ENCODE measurements at places on chromosomes 1 and 21.

- DNase-seq, result no peak
Observed at GRCh38 chr1:116911188-116911553, 1.5 kb downstream of the PTGFRN start.

GRCh38 chr1:34283142-34283541, 106.4 kb downstream of the C1orf94 start:
- DNase-seq, result no peak

GRCh38 chr1:159282118-159282517, 20.0 kb upstream of the FCER1A start:
- DNase-seq, result no peak

- DNase-seq, result no peak
Observed at GRCh38 chr1:214039394-214040018, 51.7 kb downstream of the PROX1 start.

DNA sequence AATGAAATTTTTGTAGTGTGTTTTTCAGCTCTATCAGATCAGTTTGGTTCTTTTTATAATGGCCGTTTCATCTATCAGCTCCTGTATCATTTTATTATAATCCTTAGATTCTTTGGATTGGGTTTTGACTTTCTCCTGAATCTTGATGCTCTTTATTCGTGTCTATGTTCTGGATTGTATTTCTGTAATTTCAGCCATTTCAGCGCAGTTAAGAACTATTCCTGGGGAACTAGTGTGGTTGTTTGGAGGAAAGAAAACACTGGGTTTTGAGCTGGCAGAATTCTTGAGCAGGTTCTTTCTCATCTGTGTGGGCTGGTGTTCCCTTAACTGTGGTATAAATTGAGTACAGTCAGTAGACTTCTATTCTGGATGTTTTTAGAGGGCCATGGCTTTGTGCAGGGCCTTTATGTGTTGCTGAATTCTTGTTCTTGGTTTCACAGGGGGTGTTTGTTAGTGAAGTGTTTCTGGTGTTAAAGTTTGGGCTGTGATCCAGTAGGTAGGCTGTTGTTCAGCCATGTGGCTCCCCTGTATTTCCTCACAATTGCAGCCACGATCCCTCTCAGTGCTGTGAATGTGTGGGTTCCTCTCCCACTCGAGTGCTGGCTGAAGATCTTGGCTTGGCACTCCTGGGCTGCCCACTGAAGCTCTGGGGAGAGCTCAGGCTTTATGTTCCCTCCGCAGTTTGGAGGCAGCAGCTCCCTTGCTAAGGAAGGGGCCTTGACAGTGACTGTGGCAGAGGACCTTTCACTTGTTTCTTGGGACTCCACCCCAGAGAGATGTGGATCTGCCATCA, 56.0 kb upstream of the CCDC190 start:
- no peak for DNase-seq

DNA sequence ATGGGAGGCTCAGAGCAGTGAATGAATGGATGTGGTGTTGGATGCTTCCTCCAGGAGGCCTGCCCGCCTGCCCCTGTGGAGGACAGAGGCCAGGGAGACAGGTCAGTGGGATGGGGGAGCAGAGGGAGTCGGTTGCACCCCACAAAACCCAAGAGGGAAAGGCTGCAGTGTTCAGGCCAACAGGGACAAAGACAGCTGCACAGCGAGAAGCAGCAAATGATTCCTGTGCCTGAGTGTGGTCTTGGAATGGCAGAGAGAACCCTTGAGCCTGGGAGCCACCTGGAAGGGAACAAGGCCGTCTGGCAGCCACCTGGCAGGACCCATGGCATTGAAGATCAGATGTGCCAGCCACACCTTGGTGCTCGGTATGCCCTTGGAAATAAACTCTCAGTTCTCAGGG, 8.1 kb downstream of the TFF3 start:
- DNase-seq, result no peak

GRCh38 chr1:101308935-101309333, 72.1 kb downstream of the S1PR1 start:
- DNase-seq, result no peak

GRCh38 chr21:34582506-34583150, 32.3 kb downstream of the RCAN1 start:
- no peak for DNase-seq

- no peak for DNase-seq
Observed at GRCh38 chr1:92922356-92923035, 38.8 kb downstream of the DIPK1A start.

DNA sequence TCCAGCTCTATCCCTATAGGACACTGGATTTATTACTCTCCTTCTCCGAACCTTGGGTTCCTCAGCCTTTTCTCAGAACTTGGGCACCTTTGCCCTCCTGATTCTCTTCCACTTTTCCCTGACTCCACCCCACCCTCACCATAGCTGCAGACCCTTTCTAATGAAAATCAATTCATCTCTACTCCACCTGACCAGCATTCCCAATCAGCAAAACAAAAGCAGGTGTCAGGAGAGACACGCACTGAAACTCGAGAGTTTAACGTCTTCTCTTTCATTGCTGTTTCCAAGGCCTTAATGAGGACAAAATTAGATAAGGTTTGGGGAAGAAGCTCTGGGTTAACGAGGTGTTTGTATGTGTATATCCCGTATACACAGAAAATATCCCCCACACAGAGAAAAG, 208.8 kb downstream of the PLPP3 start:
- no peak for DNase-seq

- no peak for DNase-seq
Observed at GRCh38 chr1:160284220-160284781, 632 bp downstream of the PEX19 start.

DNA sequence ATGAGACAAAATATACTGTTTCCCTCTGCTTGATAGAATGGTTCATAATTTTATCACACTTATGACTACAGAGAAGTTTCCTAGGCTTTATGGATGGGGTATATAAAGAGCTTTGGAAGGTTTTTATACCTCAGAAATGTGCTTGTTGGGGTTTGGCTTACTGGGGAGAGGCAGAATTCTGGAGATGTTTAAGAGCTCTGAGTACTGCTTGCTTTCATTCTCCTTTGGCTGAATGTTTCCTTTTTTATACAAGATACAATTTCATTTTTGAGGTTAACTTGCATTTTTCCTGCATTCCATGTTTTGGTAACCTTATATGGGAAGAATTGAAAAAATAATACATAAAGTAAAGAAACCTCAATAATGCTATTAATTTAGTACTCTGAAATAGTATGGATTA, 157.7 kb upstream of the COL11A1 start:
- no peak for DNase-seq

- no peak for DNase-seq
Observed at GRCh38 chr1:244874974-244875579, 10.7 kb upstream of the HNRNPU start.

DNA sequence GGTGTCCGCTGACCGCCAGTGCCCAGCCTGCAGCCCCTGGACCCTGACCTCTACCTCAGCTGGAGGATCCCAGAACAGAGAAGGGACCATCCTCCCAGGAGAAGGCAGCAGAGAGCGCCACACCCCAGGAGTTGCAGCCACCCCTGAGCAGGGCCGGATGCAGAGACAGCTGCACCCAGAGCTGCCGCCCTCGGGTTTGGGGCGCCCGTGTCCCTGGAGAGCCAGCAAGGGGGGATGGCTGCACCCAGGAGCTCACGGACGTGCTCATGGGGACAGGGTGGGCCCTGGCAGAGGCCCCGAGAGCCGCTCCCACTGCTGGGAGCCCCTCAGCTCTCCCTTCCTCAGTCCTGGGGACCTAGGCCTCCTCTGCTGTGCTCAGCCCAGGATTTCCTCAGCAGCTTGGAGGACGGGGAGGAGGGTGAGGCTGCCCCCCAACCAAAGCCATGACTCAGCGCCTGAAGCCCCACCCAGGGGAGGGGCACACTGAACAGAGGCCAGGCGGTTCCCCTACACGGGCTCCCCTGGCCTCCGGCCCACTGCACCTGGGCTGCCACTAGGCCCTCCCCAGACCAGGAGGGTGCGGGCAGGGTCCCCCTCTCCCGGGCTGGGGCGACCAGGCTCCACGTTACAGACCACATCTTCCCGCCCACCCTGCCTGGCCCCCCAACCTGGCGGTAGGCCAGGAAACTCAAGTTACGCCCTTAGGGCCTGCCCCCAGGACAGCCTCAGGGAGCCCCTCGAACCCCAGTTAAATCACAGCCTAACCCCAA, 2.2 kb downstream of the ACAP3 start:
- peak; percentile 63 for DNase-seq

GRCh38 chr1:30299393-30299792, 424.0 kb downstream of the MATN1 start:
- DNase-seq, result no peak

DNA sequence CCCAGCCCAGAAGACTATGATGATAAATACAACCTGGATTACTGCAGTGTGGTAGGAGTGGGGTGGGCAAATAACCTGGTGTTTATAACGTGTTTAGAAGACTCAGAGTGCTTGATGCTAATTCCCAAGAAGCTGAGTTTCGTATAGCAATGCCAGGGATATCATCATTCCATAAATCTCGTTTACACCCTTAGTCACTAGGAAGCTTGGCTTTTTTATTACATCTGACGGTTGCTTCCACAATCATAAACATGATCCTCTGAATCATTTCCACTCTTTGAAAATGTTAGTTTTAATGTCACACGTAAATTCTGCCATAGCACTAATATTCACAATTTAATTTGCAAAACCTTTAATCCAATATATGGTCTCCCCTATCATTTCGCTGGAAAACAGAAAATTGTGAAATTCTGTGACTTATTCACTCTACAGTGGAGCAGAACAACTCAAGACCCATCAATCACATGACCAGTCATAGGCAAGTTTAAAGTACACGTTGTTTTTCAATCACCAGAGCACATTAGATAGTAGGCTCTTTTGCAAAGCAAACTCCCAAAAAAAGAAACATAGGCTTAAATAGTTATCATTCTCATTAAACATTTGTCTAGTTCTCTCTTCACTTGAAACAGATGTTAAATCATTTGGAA, 321.0 kb downstream of the LTN1 start:
- DNase-seq, result no peak

DNA sequence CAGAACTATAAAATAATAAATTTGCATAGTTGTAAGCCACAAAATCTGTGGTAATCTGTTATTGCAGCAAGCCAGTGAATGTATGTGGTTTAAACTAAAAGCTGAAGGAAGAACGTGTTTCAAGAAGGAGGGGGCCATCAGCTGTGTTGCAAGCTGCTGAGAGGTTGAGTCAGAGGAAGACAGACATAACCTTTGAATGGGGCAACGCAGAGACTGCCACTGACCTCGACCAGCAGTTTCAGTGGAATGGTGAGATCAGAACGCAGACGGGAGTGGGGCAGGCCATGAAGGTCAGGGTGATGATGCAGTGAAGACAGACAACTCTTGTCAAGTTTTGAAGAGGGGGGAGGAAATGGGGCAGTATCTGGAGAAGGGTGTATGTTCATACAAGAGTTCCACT, 23.2 kb upstream of the QSOX1 start:
- no peak for DNase-seq

- DNase-seq, result no peak
Observed at GRCh38 chr1:154769193-154769895, 100.7 kb downstream of the KCNN3 start.

- DNase-seq, result no peak
Observed at GRCh38 chr1:947958-948357, 11.1 kb downstream of the NOC2L start.

GRCh38 chr1:55127827-55128343, 87.3 kb downstream of the USP24 start:
- DNase-seq, result no peak

- no peak for DNase-seq
Observed at GRCh38 chr1:225451340-225451739, 23.5 kb upstream of the LBR start.

GRCh38 chr1:31976401-31976800, 37.3 kb upstream of the KHDRBS1 start:
- DNase-seq, result no peak

- DNase-seq, result no peak
Observed at GRCh38 chr1:111131693-111132092, 8.2 kb downstream of the DRAM2 start.

DNA sequence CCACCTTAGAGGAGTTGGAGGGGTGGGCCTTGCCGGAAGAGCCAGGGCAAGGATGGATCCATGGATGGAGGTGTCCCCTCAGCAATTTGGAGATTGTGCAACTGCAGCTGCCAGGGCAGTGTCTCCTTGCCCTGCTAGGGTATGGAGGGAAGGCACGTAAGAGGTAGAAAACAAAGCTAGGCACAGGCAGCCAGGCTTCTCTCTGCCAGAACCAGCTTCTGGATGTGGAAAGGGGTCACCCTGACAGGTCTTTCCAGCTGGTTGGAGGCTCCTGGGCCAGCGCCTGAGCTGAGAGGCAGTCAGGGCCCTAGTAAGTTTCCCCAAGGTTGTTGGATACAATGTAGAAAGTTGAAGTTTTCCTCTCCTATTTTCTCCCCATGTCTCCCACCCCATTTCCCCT, 15.2 kb upstream of the SLC25A34 start:
- no peak for DNase-seq

DNA sequence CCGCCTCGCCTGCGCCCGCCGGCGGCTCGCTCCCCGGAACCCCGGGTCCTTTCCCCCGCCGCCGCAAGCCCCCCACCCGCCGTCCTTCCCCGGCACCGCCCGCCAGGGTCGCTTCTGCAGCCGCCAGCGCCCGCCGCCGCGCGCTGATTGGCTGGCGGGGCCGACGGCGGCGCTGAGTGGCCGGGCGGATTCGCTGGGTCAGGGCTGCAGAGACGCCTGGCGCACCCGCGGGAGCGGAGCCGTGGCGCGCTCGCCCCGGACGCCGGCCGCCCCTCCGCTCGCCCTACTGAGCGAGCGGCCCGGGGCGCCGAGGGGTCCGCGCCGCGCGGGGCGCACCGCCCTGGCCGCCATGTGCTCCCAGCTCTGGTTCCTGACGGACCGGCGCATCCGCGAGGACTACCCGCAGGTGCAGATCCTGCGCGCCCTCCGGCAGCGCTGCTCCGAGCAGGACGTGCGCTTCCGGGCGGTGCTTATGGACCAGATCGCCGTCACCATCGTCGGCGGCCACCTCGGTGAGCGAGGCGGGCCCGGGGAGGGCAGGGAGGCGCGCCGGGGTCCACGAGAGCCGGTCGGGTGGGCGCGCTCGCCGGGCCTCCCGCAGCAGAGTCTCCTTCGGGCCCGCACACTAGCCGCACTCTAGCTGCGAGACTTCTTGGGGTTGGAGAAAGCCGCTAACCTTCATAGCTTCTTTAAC, at the start of gene RIMKLA:
Gene RIMKLA (plus strand): TSS at position 207 of the 694 bp plus-strand sequence. CDS start 143 bp downstream, at position 350.
- peak; percentile 9 for DNase-seq

GRCh38 chr1:53658489-53659230, 80.3 kb downstream of the GLIS1 start:
- DNase-seq, result no peak

- DNase-seq, result no peak
Observed at GRCh38 chr21:14591882-14592281, 45.8 kb upstream of the SAMSN1 start.

GRCh38 chr1:213457186-213457585, 406.1 kb downstream of the RPS6KC1 start:
- DNase-seq, result peak; percentile 21

GRCh38 chr1:165678509-165678908, 19.9 kb downstream of the ALDH9A1 start:
- no peak for DNase-seq

- no peak for DNase-seq
Observed at GRCh38 chr21:20720623-20721022, 277.6 kb upstream of the NCAM2 start.

GRCh38 chr1:62349470-62350233, 30.4 kb upstream of the KANK4 start:
- DNase-seq, result no peak

- no peak for DNase-seq
Observed at GRCh38 chr21:31659286-31659535, 282 bp upstream of the SOD1 start.
